Globus pallidus (tissue), 1 donor: ENCODE measurements at places on chromosomes 7 and 10.

DNA sequence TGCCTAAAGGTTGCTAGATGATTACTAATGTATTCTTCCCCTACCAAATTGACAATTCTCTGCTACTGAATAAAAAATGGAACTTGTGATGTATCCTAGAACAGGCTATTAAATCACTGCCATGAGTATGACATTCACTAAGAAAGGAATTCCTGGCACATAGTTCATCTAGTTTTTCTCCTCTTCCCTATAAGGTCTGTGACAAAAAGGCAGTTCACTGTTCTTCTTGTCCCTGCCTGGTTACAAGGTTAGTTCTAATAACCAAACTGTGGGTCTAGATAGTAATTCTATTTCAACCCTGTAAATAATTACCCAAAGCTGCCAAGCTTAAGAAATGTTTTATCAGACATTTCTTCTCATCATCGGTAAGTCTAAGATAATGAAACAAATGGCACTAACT, 245.6 kb downstream of the BICC1 start:
- no peak for DNase-seq

DNA sequence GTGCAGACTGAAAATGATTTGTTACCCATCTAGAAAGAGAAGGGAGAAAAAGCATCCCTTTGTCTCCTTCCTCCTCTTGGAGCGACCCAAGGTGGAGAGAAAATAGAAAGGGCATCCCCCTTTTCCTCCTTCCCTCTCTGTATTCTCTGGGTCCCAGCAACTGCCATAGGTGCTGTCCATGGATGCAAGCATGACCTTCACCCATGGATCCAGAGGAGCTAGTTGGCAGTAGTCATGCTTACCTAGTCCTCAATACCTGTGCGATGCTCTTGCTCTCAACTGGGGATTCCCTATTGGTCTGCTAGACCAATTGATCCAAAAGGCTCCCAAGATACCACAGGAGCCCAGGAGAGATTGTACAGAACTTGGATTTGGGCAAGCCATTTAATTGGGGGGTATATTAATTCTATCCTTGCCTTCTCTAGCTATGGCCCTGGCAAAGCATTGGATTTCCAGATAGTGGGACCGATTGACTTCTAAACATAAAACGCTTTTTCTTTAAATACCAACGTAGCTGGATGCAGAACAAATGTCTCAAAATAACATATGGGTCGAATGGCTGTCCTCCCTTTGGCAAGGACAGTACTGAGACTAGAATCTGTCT, 547.8 kb upstream of the IGFBP3 start:
- DNase-seq, result no peak

GRCh38 chr10:43872644-43873043, 224.0 kb upstream of the ZNF32 start:
- no peak for DNase-seq

- peak; percentile 32 for DNase-seq
These were observed 30.6 kb upstream of the GALNTL5 start for GRCh38 chr7:151925446-151926335.

DNA sequence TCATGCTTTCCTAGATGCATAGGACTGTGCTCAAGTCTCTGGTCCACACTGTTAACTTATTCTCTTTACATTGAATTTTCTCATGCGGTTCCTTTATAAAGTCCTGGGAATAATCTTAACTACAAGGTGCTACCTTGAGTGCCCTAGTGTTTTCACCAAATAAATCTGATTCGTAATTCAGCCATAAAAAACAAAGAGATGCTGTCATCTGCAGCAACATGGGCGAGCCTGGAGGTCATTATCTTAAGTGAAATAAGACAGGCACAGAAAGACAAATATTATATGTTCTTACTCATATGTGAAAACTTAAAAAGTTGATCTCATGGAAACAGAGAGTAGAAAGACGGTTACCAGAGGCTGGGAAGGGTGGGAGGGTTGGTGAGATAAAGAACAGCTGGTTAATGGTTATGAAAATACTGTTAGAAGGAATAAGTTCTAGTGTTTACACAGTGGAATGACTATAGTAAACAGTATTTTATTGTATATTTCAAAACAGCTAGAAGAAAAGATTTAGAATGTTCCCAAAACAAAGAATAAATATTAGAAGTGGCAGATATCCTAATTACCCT, 38.3 kb downstream of the NT5C3A start:
- no peak for DNase-seq

DNA sequence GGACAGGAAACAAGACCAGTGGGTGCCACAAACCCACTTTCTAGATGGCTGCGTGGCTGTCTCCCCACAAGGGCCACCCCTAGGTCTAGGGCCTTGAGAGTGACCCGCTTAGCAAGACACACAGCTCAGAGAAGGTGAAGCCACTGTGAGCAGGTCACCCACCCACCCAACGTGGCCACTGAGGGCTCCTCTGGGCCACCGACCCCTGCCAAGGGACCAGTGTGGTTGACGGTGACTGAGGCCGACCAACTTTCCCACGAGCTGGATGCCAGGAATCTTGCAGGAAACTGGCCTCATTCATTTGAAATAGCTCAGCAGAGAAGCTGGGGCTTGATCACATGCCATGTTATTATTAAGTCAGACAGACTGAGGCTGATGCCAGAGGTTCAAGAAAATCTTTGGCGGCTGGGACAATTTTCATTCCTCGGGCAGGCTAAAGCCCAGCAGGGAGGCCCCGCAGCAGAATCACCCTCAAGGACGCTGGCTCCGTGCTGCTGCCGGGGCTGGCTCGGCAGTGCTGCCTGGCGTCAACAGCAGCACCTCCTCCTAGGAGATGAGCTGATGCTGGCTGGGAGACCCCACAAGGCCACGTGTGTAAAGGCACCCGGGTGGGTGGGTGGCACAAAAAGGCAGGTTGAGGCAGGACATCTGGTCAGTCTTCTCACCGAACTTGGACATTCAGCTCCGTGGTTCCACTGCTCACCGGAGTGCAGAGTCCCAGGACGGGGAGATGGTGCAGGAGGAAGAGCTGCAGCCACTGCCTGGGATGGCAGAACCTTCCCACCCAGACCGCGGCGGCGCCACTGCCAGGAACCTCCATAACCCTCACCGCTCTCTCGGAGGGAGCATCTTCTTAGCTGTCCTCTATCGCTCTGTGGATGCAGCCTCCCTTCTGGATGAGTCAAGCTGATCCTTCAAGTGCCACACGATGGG, 57.8 kb downstream of the ZRANB1 start:
- DNase-seq, result peak; percentile 68

DNA sequence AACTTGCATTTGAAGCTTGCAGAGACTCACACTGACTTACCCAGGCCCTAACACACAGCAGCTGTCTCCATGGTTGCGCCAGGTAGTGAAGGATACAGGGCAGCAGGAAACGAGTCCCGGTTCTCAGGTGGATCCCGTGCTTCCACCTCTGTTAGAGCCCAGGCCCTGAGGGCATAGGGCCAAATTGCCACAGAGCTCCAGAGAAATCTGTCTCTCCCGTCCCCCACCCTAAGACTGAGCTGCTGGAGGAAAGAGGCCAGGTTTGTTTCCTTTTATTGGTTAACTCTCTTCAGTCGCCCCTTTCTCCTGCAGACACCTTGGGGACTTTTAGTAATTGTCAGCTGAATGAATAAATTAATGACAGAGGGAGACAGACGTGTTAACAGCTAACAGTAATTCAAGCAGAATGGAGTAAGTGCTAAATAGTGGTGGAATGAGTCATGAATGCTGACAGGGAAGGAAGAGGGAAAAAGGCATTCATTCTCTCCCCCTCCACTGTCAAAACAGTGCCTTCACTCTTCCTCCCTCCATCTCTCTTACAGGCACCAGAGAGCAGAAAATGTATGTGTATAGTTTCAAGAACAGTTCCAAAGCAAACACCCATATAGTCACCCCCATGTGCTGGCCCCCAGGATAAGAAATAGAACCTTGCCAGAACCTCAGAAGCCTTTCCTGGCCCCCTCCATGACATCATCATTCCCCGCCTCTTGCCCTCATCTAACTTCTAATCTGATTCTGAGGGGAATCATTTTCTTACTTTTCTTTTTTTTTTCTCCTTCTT, 16.8 kb upstream of the DLG5 start:
- DNase-seq, result no peak

- DNase-seq, result no peak
These were observed 14.4 kb upstream of the CRYGN start for GRCh38 chr7:151454305-151454704.
